CD4-positive, alpha-beta T cell treated with Interferon alpha-2 for 1 hour (primary cell): ENCODE measurements at places on chromosomes 6 and 20.

DNA sequence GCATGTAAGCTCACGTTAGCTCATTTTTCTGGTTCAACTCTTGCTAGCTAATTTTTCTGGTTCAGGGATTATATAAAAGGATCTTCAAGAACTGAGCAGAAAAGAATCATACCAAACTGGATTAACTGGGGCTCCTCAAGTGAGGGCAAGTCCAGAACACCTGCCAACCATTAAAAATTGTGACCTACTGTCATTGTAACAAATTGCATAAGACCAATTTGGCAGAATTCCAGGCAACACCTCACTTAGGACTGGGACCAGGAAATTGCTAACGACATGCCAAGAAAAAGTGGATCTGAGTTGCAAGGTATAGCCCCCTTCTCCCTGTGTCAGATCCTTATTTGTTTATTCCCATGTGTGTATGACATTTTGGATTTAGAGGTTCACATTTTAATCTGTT lies 216.6 kb downstream of the HIVEP2 start:
- DNase-seq: no peak

DNA sequence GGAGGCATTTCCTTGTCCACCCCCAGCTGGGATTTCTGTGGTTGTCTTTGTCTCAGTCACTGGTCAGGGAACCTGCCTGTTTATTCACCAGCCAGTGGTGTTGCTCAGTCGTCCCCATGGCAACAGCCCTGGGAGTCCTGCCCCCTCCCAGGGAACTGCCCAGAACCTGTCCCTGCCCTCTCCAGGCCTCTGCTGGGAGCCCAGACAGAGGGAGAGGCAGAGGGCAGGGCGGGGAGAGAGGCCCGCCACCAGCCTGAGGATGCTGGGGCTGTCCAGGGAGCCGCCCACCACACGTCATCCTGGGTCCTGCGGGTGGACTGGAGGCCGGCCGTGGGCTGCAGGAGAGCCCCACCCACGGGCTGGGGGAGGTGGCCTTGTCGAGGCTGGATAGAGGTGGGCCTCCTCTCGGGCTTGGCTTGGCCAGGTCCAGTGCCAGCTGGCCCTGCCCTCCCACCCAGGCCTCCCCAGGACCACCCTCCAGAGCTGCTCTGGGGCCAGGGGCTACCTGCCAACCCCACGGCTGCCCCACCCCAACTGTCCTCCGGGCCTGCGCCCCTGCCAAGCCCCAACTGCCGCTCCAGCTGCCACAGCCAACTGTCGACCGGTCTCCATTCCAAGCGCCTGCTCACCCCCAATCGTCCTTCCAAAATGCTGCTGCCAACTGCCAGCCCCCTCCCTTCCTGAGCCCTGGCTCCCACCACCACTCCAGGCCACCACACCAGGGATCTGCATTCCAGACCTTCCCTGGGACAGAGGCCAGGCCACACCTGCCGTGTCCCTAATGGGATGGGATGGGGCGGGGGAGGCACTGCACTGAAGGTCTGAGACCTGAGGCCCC lies 4.2 kb upstream of the ZBTB46 start:
- DNase-seq: no peak

GRCh38 chr6:69907981-69908498 lies 41.7 kb downstream of the COL19A1 start:
- DNase-seq: no peak

- DNase-seq: peak; percentile 15
Observed at GRCh38 chr6:45737331-45738056, 278.2 kb downstream of the CLIC5 start.

- no peak for DNase-seq
Observed at GRCh38 chr6:80250391-80250997, 144.0 kb downstream of the BCKDHB start.

- DNase-seq: no peak
Observed at GRCh38 chr6:155201461-155202226, 62.2 kb upstream of the CLDN20 start.

DNA sequence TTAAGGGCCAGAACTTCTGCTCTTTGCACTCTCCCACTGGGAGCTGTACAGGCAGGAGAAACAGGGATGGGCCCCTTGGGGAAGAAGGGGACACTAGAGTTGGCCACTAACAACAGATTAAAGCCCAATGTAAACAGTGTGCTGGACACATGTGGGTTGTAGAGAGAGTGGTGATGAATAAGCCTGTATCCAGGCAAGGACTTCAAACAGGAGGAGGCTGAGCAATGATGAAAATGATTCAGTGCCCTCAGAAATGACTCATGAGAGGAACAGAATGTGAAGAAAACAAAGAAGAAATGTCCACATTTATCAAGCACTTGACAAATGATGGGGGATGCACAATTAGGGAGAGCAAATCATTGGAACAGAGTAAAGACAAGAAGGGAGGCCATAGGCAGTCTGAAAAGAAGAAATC lies 242.3 kb downstream of the TBX18 start:
- DNase-seq: no peak

GRCh38 chr6:156807795-156808194 lies 30.6 kb downstream of the ARID1B start:
- DNase-seq: no peak

GRCh38 chr6:127717384-127717783 lies 140.4 kb downstream of the C6orf58 start:
- no peak for DNase-seq

- DNase-seq: no peak
Observed at GRCh38 chr20:37442986-37443385, 78.1 kb upstream of the NNAT start.

DNA sequence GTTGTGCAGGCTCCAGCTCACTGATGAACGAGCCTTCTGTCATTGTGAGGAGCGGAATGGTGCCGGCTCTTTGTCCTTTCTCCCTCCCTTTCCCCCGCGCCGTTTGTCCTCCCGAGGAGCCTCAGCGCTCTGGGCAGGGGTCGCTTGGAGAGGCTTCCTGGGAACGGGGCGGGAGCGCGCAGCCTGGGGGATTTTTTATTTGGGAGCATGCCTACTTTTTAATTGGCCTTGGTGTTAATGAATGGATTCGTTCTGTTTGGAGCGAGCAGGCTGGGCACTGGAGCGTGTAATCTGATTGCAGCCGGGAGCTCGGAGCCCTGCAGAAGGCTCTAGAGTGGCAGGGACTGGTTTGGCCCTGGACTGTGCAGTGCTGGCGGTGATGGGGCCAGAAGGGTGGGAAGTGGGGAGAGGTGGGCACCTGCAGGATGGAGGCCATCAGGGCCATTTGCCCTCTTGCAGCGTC lies 118.8 kb downstream of the CDH4 start:
- no peak for DNase-seq

DNA sequence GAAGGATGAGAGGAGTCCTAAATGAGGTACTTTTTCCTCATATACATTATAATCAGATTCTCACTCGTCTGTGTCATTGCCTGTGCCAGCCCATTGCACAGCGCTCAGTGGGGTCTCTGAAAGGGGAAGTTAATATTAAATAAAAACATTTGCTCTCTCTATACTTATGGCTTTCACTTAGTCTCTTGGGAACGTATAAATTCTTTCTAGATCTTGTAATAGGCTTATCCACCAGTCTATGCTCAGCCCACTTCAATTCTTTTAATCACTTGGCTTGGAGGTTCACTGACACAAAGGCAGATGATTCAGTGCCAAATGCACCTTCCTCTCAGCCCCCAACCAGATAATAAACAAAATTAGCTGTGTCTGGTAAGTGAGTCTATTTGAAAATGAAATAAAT lies 164.3 kb upstream of the OGFRL1 start:
- DNase-seq: no peak

GRCh38 chr6:16519265-16520242 lies 241.7 kb downstream of the ATXN1 start:
- no peak for DNase-seq

DNA sequence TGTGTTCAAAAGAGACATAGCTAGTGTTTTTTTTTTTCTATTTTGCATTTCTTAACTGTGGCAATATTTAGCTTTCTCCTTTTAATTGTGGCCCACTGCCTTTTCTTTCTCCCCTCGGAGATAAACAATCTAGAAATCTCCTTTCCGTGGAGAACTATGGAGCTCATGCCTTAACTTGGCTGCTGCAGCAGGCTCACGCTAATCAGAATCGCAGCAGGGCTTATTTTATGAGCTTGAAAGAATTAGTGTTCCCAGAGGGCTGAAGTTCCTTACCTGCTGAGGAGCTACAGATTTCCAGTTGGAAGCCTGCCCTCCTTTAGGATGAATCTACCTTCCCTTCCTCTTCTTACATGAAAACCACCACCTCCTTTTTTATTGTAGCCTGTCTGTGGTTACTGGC lies 35.6 kb downstream of the CTNNBL1 start:
- DNase-seq: no peak

GRCh38 chr6:11432713-11433450 lies 104.7 kb upstream of the TMEM170B start:
- DNase-seq: no peak

GRCh38 chr6:158168040-158168289 lies at the start of gene SERAC1:
Gene SERAC1, minus strand, starts transcription at chr6:158168262. Its CDS starts 9,899 bp downstream, at chr6:158158363.
- DNase-seq: no peak

- DNase-seq: peak; percentile 88
Observed at GRCh38 chr6:14857501-14857900, 388.4 kb upstream of the JARID2 start.

GRCh38 chr20:63973636-63974401 lies 4.1 kb upstream of the ZNF512B start:
- DNase-seq: peak; percentile 81

DNA sequence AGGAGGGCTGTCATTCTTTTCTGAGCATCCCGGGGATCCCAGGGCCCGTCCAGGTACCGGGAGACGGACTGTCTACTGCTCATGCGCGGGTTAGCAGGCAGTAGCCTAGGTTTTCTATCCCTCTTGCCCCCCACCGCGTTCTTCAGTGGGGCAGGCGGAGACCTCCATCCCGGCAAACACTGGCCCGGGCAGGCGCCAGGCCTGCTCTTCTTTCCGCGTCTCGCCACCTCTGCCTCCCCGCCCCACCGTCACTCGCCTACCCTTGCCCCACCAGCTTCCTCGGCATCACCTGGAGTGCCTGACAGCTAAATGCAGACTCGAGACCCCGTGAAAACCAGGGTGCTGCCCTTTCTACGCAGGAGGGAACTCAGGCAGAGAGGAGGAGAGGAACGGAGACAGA lies 1937.7 kb upstream of the DEFB115 start:
- no peak for DNase-seq

- no peak for DNase-seq
Observed at GRCh38 chr6:101907356-101908217, 514.1 kb downstream of the GRIK2 start.

- DNase-seq: no peak
Observed at GRCh38 chr6:27720607-27721580, 191.3 kb downstream of the OR2B2 start.

DNA sequence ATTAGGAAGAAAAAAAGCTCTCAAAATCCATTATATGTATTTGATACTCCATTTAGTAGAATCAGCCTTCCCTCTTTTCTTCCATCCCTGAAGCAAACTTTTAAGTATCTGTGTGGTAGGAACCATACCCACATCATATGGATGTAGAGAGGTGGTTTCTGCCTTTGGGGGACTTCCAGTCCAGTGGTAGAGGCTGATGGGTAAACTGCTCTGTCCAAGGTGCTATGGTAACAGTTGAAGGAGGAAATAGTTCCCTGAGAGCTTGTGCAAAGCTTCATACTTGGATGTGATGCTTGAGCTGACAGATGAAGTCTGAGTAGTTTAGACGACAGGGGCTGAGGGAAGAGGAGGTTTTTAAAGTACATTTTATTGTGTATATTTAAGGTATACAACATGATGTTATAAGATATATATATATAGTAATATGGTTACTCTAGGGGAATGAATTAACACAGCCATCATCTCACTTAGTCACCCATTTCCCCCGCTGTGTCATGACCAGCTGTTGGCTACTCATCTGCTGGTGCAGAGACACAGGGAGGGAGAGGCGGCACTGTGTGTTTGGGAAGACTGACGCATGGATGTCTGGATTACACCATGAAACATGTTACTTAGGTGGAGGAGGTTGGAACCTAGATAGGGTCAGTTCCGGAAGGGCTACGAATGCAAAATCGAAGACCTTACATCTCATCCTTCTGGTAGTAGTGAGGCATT lies 185.2 kb downstream of the FARS2 start:
- no peak for DNase-seq

GRCh38 chr20:62550087-62550632 lies 74.4 kb upstream of the GATA5 start:
- no peak for DNase-seq

DNA sequence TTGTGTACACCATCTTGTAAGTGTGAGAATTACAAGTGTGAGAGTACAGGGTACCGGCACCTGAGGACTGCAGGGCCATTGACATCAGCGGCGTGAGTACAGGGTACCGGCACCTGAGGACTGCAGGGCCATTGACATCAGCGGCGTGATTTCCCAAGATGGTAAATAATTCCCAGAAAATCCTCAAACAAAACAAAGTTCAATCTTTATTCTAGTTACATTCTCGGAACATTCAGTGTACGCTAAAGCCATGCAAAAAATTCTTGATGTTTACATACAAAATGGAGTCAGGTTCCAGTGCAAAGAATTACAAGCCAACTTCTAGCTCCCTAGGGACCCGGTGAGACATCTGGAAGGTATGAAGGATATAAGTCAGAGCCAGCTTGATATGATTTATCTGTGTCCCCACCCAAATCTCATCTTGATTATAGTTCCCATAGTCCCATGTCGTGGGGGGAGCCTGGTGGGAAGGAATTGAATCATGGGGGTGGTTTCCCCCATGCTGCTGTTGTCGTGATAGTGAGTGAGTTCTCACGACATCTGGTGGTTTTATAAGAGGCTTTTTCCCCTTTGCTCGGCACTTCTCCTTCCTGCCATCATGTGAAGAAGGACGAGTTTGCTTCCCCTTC lies 172.7 kb downstream of the TTLL2 start:
- DNase-seq: no peak

DNA sequence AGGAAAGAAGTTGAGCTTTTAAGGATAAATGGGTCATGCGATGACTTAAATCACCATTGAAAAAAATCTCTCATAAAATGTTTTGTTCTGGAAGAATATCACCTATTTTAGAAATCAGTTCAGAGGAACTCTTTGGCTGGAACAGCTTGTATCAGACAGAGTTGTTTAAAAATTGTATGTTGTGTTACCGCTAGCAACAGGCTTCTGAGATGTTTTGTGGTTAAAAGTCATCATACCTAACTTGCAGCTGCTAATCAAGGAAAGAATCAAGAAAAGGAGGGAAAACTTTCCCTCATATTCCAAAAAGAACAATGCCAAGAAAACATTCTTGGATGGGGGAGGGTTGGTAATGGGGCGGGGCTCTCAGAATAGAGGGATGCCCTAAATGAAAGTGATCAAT lies 220.7 kb upstream of the CITED2 start:
- no peak for DNase-seq

DNA sequence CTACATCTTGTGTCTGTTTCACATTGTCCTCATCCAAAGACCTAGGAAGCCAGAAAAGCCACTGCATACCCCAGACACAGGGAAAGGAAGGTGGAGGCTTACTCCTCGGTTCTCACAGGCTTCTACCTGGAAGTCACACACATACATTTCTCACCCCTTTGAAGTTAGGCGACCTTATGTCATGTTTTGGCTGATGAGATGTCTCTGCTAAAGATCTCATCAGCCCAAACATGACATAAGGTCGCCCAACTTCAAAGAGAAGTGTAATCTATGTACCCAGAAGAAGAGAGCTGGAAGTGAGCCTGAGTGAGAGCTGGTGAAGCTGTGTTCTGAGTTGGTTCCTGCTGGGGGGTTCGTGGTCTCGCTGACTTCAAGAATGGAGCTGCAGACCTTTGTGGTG lies 47.5 kb upstream of the SLC22A23 start:
- no peak for DNase-seq
